ENCODE measurements at places on chromosomes 1 and 21. TPM values are rescaled to one million over a fixed set of nuclear protein-coding genes. Genes with fewer than 3 reads are reported as not detected.

S1PR1 gene
- 368 TPM for total RNA-seq

NDUFS5 gene
- 95.3 TPM for total RNA-seq

DNA sequence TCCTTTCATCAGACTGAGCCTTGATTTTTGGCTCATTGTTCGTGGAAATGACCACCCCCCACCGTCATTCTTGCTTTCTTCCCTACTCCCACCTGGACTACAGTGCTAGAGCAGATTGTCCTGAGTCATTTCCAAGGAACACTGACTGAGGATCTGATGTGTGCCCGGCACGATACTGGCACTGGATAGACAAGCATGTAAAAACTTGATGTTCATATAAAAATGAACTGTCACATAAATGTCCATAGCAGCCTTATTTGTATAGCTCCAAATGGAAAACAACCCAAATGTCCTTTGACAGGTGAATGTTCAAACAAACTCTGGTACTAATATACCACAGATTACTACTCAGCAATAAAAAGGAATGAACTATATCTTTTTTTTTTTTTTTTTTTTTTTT, 18.6 kb upstream of the SLC45A3 start:
- DNase-seq = no peak

DNA sequence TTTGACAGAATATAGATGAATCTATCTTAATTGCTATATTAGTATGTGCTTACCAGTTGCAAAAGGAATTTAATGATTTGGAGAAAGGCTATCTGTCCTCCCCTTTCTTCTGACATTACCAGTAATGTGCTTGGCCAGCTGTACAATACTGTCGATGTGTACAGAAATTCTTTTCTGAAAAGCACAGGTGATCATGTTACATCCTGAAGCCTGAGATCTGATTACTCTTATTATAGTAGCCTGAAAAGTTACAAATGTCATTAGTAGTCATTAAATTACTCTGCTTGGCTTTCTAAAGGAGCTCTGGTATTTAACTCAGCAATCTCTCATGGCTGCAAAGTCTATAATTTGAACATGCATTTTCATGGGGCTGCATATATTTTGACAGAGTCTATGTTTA, 209.8 kb downstream of the PTPRC start:
- no peak for DNase-seq

- no peak for DNase-seq
Observed at GRCh38 chr1:180917306-180918065, 4.8 kb downstream of the KIAA1614 start.

DNA sequence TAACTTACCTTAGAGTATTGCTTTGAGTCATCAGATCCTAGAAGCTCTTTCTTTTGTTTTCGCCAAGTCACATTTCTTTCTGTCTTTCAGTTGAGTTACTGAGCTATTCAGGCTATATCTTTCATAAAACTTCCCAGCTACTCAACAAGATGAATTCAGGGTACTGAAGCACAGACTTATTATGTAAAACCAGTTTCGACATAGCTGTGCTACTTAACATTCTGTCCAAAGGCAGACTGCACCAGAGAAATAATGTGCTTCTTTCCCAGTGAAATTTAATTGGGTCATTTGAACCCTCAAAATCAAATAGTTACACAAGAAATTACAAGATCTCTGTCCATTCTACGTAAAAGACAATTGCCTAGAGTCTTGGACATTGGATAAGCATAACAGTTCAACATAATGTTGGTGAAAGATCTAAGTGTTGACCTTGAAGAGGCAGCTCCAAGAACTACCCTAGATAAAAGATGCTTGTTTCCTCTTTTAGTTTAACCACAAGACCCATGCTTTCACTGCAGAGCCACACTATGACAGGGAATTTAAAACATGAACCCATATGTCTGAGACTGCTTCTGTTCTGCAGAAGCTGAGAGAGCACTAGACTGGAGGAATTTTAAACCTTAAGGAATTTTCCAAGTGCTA, 163.2 kb downstream of the LRRC40 start:
- DNase-seq = no peak

Data from T-cell (primary cell).